Epithelial cell of umbilical artery (primary cell): ENCODE measurements at places on chromosomes 5 and 9. TPM values are rescaled to one million over a fixed set of nuclear protein-coding genes. Genes with fewer than 3 reads are reported as not detected.

TEX53 gene
- total RNA-seq: not detected in 2 replicates

SPTLC1 gene
- total RNA-seq: 98.1 and 107 TPM in 2 replicates

BARHL1 gene
- total RNA-seq: not detected in 2 replicates

UGT3A1 gene
- not detected in 2 replicates for total RNA-seq

ENC1 gene
- total RNA-seq: 42.7 and 141 TPM in 2 replicates

SHOC1 gene
- total RNA-seq: 0.15 TPM in 1 of 2 replicates, not detected in the other

SLC34A3 gene
- total RNA-seq: not detected in 2 replicates

BAAT gene
- total RNA-seq: not detected in 2 replicates

GABRG2 gene
- not detected in 2 replicates for total RNA-seq

TAF7 gene
- 76.7 and 85.6 TPM in 2 replicates for total RNA-seq

GALT gene
- 24.4 and 37.4 TPM in 2 replicates for total RNA-seq

ECM2 gene
- 0.32 TPM in 1 of 2 replicates, not detected in the other for total RNA-seq

WNT8A gene
- total RNA-seq: not detected in 2 replicates

NEUROG1 gene
- not detected in 2 replicates for total RNA-seq

PCDHB12 gene
- total RNA-seq: under 0.01 TPM in 1 of 2 replicates, not detected in the other

CDH10 gene
- total RNA-seq: not detected in 2 replicates

C8G gene
- not detected in 2 replicates for total RNA-seq

ST8SIA4 gene
- total RNA-seq: 8.7 and 10.1 TPM in 2 replicates

RNF183 gene
- total RNA-seq: not detected in 2 replicates

PCDHB3 gene
- under 0.01 TPM in 1 of 2 replicates, not detected in the other for total RNA-seq
